SW 1271 (cell line): ENCODE measurements at places on chromosomes 12 and 14.

GRCh38 chr14:60867503-60868172 is 113.2 kb downstream of the TRMT5 start:
- no peak for DNase-seq

DNA sequence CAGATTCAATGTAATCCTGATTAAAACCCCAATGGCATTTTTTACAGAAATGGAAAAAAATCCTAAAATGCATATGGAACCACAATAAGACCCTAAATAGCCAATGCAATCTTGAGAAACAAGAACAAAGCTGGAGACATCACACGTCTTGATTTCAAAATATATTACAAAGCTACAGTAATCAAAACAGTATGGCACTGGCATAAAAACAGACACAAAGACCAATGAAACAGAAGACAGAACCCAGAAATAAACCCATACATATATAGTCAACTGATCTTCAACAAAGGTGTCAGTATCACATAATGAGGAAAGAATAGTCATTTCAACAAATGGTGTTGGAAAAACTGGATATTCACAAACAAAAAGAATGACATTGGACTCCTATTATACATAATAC is 9.4 kb upstream of the ABCC9 start:
- DNase-seq, result no peak

GRCh38 chr12:132449565-132450417 is 40.2 kb upstream of the FBRSL1 start:
- DNase-seq, result no peak

GRCh38 chr14:75487155-75487671 is 35.1 kb upstream of the BATF start:
- DNase-seq, result no peak

DNA sequence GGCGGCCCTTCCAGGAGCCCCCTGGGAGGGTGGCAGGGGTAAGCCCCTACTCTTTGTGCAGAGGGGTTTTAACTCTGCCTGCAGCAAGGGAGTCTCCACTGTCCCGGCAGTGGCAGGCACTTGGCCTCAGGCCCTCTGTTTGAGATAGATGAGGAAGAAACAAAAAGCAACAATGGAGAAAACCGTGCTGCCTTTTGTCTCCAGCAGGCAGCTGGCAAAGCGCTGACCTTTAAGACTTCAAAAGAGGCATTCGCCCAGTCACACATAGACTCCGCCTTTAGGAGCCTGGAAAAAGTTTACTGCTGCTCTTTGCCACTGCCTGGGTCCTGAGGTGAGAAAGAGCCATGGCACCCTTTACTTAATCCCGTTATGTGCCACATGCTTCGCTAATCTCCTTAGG is 158.2 kb upstream of the NTF3 start:
- DNase-seq, result no peak
